ENCODE measurements at places on chromosomes 11 and 22. TPM values are rescaled to one million over a fixed set of nuclear protein-coding genes. Genes with fewer than 3 reads are reported as not detected.
A peak's percentile ranks its signal among the peaks of the same experiment; 100 is the strongest.

GRCh38 chr11:60389279-60389910 lies 6.9 kb upstream of the MS4A14 start:
- H3K36me3 ChIP-seq: no peaks in the 10 kb centered on the region
- no peaks in the 10 kb centered on the region for H3K4me1 ChIP-seq
- no peak overlapping the region for H3K4me3 ChIP-seq
- peaks cover 7% of the 10 kb centered on the region for H3K27me3 ChIP-seq

DNA sequence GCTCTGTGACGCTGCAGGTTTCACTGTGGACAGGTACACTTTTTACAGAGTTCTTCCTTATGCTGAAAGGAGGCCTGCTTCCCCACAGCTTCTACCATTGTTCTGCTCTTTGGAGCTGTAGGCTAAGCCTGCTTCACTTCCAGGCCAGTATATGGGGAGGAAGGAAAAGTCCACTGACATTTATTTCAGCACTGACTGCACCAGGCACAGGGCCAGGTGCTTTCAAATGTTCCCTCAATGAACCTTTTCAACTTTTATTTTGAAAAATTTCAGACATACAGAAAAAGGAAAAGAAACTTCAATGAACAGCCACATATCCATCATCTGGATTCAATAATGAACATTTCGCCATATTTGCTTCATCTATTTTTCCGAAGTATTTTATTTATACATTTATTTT lies 22.0 kb downstream of the POU2F3 start:
- H3K4me3 ChIP-seq: no peak overlapping the region
- H3K36me3 ChIP-seq: no peaks in the 10 kb centered on the region
- H3K27me3 ChIP-seq: peaks cover 58% of the 10 kb centered on the region

TYMP gene
- total RNA-seq: 11.6 TPM

ADAMTS8 gene
- total RNA-seq: 0.85 TPM

DNA sequence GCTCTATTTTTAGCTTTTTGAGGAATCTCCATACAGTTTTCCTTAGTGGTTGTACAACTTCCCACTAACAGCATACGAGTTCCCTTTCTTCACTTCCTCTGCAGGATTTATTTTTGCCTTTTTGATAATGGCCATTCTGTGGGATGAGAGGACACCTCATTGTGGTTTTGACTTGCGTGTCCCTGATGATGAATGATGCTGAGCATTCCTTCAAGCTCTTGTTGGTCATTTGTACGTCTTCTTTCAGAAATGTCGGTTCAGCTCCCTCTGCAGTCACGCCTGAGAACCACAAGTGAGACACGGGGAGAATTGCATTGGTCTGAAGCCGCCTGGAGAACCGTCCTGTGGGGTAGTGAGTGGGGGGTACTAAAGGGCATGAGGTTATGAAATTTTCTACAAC lies 2.0 kb upstream of the KRTAP5-10 start:
- no peak for DNase-seq
- peaks cover 48% of the 10 kb centered on the region for H3K27me3 ChIP-seq
- no peaks in the 10 kb centered on the region for H3K4me1 ChIP-seq
- H3K27ac ChIP-seq: no peak overlapping the region
- H3K4me3 ChIP-seq: no peak overlapping the region

DNA sequence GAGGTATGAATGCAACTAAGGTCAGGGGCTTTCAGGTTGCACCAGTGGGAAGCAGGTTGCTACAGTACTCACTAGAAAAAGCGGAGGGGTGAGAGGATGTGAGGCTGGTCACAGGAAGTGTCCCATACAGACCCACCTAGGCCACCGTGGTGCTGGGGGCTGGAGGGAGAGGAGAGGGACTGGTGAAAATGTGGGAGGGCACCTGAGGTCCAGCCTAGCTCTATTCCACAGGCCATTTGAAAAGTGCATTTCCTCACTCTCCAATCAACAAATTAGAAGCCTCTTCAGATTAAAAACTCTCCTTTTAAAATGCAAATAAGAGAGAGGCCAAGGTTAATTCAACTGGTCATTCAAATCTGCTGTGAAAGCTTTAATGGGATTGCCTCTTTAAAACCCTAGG lies 38.6 kb upstream of the NCAM1 start:
- H3K4me1 ChIP-seq: no peaks in the 10 kb centered on the region
- no peaks in the 10 kb centered on the region for H3K27me3 ChIP-seq
- H3K4me3 ChIP-seq: no peak overlapping the region
- H3K36me3 ChIP-seq: no peaks in the 10 kb centered on the region
- no peak for DNase-seq
- H3K27ac ChIP-seq: no peak overlapping the region

DNA sequence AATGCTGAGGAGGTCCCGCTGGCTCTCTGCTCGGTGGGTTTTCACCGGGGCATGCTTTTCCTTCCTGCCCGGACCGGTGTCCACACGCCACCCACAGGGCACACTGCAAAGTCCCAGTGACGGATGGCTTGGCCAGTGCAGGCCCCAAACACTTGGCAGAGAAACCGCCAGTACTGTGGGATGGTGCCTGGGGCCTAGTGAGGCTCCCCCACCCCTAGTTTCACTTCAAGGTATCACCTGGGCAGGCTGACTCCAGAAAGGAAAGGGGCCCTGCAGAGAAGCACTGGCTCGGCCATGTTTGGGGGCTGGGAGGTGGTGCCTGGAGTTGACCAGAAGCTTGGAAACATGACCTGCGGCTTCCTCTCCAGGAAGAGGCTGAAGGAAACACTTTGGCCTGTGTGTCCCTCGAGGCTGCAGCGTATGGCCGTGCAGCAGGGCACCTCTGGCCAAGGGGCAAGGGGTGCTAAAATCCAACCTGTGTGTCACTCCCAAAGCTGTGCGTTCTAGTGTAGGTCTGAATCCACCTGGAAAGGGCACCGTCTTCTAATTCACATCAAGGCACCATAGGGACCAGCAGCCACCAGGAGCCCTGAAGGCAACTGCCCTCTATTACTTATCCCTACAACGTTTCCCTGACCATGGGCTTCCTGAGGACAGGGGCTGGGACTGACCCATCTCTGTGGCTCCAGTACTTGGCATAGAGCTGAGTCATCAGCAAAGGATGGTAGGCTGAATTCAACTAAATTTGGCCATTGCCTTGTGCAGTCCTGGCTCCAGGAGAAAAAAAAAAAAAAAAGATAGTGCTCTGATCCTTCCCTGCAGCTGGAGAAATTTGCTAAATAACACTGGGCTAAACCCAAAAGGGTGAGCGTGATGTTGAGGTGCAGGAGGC lies 22.6 kb downstream of the TPBGL start:
- H3K4me3 ChIP-seq: no peak overlapping the region
- peaks cover 34% of the 10 kb centered on the region for H3K4me1 ChIP-seq
- peaks cover 5% of the 10 kb centered on the region for H3K27me3 ChIP-seq
- H3K36me3 ChIP-seq: peaks cover 9% of the 10 kb centered on the region

NPAT gene
- 6.3 TPM for total RNA-seq

MMP20 gene
- total RNA-seq: not detected

MMP11 gene
- 16.9 TPM for total RNA-seq

GRCh38 chr11:64597671-64598101 lies 6.7 kb downstream of the SLC22A12 start:
- peaks cover 41% of the 10 kb centered on the region for H3K27me3 ChIP-seq
- no peak overlapping the region for H3K27ac ChIP-seq
- H3K4me3 ChIP-seq: no peak overlapping the region
- no peaks in the 10 kb centered on the region for H3K4me1 ChIP-seq

DHCR7 gene
- total RNA-seq: 39.1 TPM

- H3K4me3 ChIP-seq: no peak overlapping the region
- peaks cover 11% of the 10 kb centered on the region for H3K4me1 ChIP-seq
- H3K27me3 ChIP-seq: no peaks in the 10 kb centered on the region
- no peak for DNase-seq
These were observed 406.6 kb upstream of the LARGE1 start for GRCh38 chr22:34326901-34327300.

OR2AG1 gene
- not detected for total RNA-seq

DNA sequence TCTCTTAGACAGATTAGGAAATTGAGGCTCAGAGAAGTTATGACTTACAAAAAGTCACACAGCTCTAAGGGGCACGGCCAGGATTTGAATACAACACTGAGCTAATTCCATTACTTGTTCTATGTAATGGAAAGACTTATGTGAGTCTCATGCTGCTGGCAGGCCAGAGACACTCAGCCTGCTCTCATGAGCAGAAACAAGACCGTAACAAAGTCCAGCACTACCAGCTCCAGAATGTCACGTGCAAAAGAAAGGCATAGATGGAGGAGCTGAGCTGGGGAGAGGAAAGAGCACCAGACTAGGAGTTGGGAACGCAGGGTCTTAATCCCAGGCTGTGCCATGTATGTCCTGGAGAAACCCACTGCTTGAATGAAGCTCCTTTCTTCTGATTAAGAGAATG lies 1.8 kb downstream of the CHRDL2 start:
- peak overlapping the region; percentile 63 for H3K4me3 ChIP-seq
- DNase-seq: no peak
- peaks cover 52% of the 10 kb centered on the region for H3K27me3 ChIP-seq
- H3K27ac ChIP-seq: no peak overlapping the region

HEPN1 gene
- not detected for total RNA-seq

DDTL gene
- 1.5 TPM for total RNA-seq

DSCAML1 gene
- 0.19 TPM for total RNA-seq

- DNase-seq: no peak
- peaks cover 30% of the 10 kb centered on the region for H3K36me3 ChIP-seq
- peaks cover 88% of the 10 kb centered on the region for H3K4me1 ChIP-seq
These were observed 43.7 kb downstream of the MED15 start for GRCh38 chr22:20550851-20551744.

DNA sequence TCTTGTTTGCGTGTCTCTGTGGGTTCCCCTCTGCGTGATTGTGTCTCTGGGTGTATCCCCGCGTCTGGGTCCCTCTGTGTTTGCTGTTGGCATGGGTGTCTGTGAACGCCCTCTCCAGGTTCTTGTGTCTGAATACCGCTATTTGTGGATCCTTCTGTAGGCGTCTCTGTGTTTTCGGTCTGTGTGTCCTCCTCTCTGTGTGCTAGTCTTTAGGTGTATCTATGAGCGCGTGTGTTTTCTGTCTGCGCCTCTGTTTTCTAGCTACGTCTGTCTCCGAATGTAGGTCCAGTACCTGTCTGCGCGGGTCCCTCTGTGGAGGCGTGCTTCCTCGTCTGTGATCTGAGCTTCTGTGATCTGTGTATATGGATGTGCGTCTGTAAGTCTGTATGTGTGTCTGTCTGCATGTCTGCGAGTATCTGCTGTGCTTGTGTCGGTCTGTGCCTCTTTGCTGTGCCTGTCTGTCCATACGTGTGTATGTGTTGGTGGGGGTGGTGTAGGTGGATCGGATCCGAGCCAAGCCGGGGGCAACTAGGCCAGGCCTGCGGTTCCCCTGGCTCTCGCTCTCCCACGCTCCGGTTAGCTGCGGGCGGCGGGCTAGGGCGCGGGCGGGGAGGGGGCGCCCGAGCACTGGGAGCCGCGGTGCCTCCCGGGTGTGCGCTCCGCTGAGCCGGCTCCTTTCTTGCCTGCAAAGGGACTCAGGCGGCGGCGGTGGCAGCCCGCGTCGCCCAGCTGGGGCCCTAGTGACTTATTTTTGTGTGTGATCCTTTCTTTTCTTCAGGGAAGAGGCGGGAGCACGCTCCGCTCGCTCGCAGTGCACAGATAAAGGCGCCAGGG lies 105.3 kb upstream of the E2F8 start:
- no peaks in the 10 kb centered on the region for H3K36me3 ChIP-seq
- DNase-seq: peak; percentile 18
- peaks cover 99% of the 10 kb centered on the region for H3K27me3 ChIP-seq
- peaks cover 36% of the 10 kb centered on the region for H3K4me1 ChIP-seq
- H3K27ac ChIP-seq: no peak overlapping the region
- H3K4me3 ChIP-seq: peak overlapping the region; percentile 63

TBX10 gene
- total RNA-seq: 0.14 TPM

GRCh38 chr22:31085493-31085824 lies 4.3 kb downstream of the SMTN start:
- H3K4me3 ChIP-seq: peak overlapping the region; percentile 89
- peak overlapping the region; percentile 95 for H3K27ac ChIP-seq
- H3K4me1 ChIP-seq: peaks cover 91% of the 10 kb centered on the region
- no peaks in the 10 kb centered on the region for H3K27me3 ChIP-seq
- peak; percentile 50 for DNase-seq
- H3K36me3 ChIP-seq: peaks cover 44% of the 10 kb centered on the region

PLA2G3 gene
- not detected for total RNA-seq

PATE4 gene
- not detected for total RNA-seq

DNA sequence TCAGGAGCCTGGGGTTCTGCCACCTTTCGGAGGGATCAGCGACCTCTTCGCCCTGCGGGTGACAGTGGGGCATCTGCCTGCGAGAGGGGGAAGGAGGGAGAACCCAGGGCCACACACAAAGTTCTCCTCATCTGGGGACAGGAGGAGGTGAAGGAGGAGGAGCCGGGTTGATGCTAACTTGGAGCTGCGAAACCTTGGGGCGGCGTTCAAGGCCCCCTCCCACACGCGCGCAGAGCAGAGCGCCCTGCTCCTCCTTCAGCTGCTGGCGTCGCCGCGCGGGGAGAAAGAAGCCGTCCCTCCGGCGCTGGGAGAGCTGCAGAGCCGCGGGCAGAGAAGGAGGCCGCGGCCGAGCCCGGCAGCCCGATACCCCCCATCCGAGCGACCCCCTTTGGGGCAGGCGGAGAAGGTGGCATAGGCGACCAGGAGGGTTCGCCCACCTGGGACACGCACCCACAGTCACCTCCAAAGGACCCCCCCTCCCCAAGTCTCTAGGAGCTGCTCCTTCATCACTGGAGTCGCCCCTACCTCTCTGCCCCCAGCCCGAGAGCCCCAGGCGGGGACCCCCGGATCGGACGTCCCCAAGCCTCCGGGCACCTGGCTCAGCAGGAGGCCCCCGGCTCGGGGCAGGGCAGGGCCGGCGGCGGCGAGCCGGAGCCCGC lies at the start of gene RASD2:
RASD2 (plus strand) TSS at position 237 of the 659 bp plus-strand sequence. CDS start 5,979 bp downstream, outside the sequence.
- H3K27me3 ChIP-seq: peaks cover 24% of the 10 kb centered on the region
- no peaks in the 10 kb centered on the region for H3K36me3 ChIP-seq
- peak; percentile 48 for DNase-seq
- peaks cover 50% of the 10 kb centered on the region for H3K4me1 ChIP-seq

- H3K4me3 ChIP-seq: no peak overlapping the region
- no peaks in the 10 kb centered on the region for H3K27me3 ChIP-seq
- DNase-seq: no peak
- H3K27ac ChIP-seq: no peak overlapping the region
- H3K4me1 ChIP-seq: peaks cover 66% of the 10 kb centered on the region
These were observed 6.5 kb downstream of the FCHSD2 start for GRCh38 chr11:73135346-73136284.

DNA sequence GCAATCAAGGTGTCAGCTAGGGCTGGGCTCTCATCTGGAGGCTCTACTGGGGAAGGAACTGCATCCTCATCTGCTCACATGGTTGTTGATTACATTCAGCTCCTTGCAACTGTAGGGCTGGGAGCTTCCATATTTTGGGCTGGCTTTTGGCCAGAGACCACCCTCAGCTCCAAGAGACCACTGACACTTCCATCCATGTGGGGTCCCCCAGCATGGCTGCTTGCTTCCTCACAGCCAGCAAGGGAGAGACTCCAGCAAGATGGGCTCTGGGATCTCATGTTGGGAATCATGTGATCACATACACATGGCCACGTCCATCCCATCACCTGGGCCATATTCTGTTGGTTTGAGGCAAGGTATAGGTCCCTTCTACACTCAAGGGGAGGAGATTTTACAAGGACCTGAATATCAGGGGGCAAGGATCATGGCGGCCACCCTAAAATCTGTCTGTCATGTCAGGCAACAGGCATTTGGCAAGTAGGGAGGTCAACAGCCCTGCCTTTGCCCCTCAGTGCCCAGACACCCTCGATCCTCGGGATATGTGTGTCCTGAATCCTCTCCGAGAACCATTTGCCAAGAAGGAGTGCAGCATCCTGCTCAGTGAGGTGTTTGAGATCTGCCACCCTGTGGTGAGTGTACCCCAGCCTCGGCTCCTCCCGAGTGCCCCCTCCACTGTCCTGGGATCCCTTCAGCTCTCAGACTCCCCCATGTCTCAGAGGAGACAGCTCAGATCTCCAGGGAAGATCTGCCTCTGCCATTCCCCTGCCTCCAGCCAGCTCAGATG lies 48.7 kb downstream of the OTOG start:
- no peak overlapping the region for H3K4me3 ChIP-seq
- no peak overlapping the region for H3K27ac ChIP-seq
- peaks cover 47% of the 10 kb centered on the region for H3K27me3 ChIP-seq
- DNase-seq: no peak
- H3K4me1 ChIP-seq: no peaks in the 10 kb centered on the region
- no peaks in the 10 kb centered on the region for H3K36me3 ChIP-seq

Measured in left ventricle myocardium inferior (tissue), 1 donor.